ENCODE measurements at places on chromosomes 7 and 10.
A peak's percentile ranks its signal among the peaks of the same experiment; 100 is the strongest.

- no peak for DNase-seq
Observed at GRCh38 chr7:151818674-151819519, 58.0 kb downstream of the PRKAG2 start.

DNA sequence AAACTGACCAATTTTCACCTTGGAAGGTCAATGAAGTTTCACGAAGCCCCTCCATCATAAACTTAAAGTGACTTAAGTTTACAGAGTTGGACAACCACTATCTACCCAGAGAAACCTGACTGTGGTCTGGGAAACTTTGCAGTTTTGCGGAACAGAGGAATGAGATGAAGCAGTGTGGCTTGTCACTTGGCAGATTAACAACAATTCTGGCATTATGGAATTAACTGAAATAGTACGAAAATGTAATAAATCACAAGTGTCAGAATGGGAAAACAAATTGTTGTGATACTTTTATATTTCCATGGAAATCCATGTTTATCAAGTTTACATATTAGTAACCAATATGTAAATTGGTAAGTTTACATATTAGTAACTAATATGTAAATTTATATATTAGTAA lies 4.9 kb downstream of the KMT2C start:
- DNase-seq: no peak

GRCh38 chr10:16612115-16612980 lies 90.7 kb upstream of the C1QL3 start:
- DNase-seq: no peak

GRCh38 chr10:29056729-29057128 lies 232.1 kb upstream of the LYZL1 start:
- DNase-seq: no peak

GRCh38 chr10:6748029-6748428 lies 168.0 kb upstream of the PRKCQ start:
- DNase-seq: no peak

- no peak for DNase-seq
Observed at GRCh38 chr7:41122256-41122987, 580.5 kb downstream of the INHBA start.

DNA sequence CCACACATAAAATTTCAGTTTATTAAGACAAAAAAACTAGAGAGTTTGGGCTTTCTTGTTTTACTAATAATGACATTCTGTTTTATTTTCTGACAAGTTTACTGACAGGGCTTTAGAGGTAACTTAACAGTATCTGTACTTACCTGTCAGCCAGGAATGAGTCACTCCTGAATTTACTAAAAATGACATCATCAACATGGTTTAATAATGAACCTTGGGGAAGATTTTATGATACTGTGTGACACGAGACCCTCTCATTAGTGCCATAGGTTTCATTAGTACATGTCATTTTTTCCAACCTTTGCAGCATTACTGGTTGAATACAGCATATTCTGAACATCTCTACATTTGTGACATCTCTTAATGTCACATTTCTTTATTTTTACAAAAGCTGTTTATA lies 131.1 kb downstream of the KCND2 start:
- DNase-seq: no peak

DNA sequence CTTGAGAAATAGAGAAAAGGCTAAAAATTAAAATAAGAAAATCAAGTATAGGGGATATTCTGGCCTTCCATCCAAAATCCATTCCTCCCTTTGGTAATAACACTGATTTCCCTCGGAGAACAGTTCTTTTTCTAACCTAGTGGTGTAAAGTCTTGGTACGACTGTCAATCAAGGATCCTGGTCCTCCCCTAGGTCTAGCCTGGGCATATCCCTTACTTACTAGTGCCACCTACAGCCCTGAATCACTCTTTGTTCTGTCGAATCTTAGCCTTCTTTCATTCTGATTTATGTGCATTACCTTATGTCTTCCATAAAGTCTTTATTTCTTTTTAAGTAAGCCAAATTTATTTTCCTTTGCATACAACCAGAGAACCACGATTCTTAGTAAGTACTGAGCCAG lies 298.7 kb upstream of the LRRTM3 start:
- DNase-seq: no peak

GRCh38 chr10:77236029-77236428 lies 401.6 kb downstream of the KCNMA1 start:
- no peak for DNase-seq

- DNase-seq: no peak
Observed at GRCh38 chr10:107579970-107580369, 415.5 kb upstream of the SORCS1 start.

- peak; percentile 44 for DNase-seq
Observed at GRCh38 chr10:124612611-124613498, 131.3 kb downstream of the FAM53B start.

- DNase-seq: no peak
Observed at GRCh38 chr7:37817591-37817960, 30.8 kb upstream of the NME8 start.

DNA sequence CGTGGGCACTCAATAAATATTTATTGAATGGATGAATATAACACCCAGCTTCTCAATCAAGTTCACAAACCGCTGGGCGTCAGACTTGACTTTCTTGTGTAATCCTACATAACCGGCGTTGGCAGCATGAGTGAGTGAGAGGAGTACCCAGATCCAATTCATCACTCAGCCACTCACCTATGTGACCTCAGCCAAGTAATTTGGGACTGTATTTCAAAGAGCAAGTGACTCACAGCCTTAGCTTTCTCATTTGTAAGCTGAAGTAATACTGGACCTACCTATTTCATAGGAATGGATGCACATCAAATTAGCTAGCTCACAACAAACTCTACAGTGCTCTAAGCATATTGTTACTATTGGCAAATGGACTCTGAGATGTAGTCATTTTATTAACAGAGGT lies 53.8 kb upstream of the FAM204A start:
- no peak for DNase-seq

GRCh38 chr7:79212334-79212733 lies 241.1 kb downstream of the MAGI2 start:
- no peak for DNase-seq

- DNase-seq: no peak
Observed at GRCh38 chr7:150340875-150341262, 560 bp downstream of the RARRES2 start.

DNA sequence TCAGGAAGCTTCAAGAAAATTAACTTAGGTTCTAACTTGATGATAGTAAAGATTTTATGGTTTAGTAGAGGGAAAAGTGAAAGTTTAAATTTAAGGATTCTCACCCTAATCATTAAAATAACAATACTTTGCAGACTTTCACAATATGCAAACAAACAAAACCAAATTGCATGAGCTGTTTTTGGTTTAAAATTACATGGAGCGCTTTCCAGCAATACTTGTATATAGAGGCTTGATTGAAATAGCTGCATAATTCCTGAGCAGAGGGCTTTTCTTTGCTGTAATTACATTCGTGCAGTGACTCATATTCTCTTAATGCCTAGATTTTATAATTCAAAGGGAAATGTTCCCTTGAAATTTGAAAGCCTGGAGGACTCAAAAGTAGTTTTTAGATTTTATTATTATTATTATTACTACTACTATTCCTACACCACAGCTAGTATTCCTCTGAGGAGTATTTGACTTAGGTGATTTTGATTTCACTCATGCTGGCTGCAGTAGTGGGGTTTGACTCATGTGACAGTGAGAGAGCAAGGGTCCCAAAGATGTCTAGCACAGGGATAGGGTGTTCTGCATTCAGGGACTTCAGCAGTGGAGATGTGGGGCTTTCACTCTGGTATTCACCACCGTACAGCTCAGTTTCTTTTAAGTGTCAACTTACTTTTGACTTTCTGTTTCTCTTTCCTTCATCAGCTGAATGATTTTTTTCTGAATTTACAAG lies 138.1 kb downstream of the ADAM22 start:
- no peak for DNase-seq

DNA sequence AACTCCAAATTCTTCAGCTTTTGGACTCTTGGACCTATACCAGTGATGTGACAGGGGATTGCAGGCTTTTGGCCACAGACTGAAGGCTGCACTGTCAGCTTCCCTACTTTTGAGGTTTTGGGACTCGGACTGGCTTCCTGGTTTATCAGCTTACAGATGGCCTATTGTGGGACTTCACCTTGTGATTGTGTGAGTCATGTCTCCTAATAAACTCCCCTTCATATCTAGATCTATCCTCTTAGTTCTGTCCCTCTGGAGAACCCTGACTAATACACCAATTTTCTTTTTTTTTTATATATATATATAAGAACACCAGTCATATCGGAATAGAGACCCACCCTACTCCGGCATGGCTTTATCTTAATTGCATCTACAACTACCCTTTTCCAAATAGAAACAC lies 166.8 kb downstream of the ETV1 start:
- DNase-seq: no peak

- no peak for DNase-seq
Observed at GRCh38 chr7:125126376-125126775, 196.8 kb upstream of the POT1 start.

- DNase-seq: peak; percentile 99
Observed at GRCh38 chr10:95693668-95694534, at the start of gene TCTN3. TCTN3 (minus strand) TSS chr10:95693927; CDS start chr10:95693899, 28 bp downstream.

- no peak for DNase-seq
Observed at GRCh38 chr10:14803827-14804226, 29.1 kb upstream of the FAM107B start.
